Activated naive CD8-positive, alpha-beta T cell treated with anti-CD3 and anti-CD28 coated beads, Interleukin-2, amount 10 ng/mL, durations not matched to agents 7 days and 5 days (primary cell): ENCODE measurements at places on chromosomes 16 and 17. TPM values are rescaled to one million over a fixed set of nuclear protein-coding genes. Genes with fewer than 3 reads are reported as not detected.

TNFRSF17 gene
- not detected for total RNA-seq

- peak; percentile 51 for DNase-seq
- peak overlapping the region; percentile 35 for H3K4me3 ChIP-seq
- no peak overlapping the region for H3K27ac ChIP-seq
- H3K27me3 ChIP-seq = peaks cover 22% of the 10 kb centered on the region
Observed at GRCh38 chr17:6455321-6455705, 11.1 kb downstream of the PIMREG start.

PRAC1 gene
- total RNA-seq = not detected

- no peaks in the 10 kb centered on the region for H3K36me3 ChIP-seq
- H3K4me1 ChIP-seq = peaks cover 8% of the 10 kb centered on the region
- H3K4me3 ChIP-seq = peak overlapping the region; percentile 60
- peaks cover 4% of the 10 kb centered on the region for H3K27me3 ChIP-seq
- DNase-seq = no peak
Observed at GRCh38 chr16:4184038-4184702, 57.7 kb downstream of the SRL start.

SAT2 gene
- 41.2 TPM for total RNA-seq

DNA sequence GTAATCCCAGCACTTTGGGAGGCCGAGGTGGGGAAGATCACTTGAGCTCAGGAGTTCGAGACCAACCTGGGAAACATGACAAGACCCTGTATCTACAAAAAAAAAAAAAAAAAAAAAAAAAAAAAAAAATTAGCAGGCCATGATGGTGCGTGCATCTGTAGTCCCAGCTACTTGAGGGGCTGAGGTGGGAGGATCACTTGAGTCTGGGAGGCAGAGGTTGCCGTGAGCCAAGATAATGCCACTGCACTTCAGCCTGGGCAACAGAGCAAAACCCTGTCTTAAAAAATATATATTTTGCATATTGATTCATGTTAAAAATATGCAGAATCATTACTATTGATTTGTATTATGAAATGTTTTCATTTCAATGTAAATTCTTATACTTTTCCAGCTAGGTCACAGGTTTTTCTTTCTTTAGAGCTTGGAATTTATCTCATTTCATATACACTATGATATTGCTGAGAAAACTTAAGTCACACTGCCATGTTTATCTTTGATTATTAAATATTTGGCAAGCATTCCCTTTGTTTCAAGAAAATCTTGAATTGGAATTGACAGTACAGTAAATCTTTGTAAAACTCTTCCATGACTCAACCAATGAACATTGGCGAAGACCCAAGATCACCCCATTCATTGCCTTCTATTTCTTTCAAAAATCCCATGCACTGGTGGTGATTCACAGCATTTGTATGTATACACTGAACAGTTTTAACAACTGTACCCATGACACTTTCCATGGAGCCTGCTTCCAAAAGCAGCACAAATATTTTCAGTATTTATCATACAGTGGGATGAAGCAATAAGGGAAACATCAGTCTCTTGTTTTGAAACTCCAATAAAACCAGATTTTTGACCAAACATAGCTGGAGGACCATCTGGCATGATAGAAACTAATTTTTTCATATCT, 83.5 kb upstream of the TNRC6A start:
- no peak overlapping the region for H3K27ac ChIP-seq
- H3K36me3 ChIP-seq = no peaks in the 10 kb centered on the region
- H3K27me3 ChIP-seq = peaks cover 7% of the 10 kb centered on the region
- no peaks in the 10 kb centered on the region for H3K4me1 ChIP-seq

DNA sequence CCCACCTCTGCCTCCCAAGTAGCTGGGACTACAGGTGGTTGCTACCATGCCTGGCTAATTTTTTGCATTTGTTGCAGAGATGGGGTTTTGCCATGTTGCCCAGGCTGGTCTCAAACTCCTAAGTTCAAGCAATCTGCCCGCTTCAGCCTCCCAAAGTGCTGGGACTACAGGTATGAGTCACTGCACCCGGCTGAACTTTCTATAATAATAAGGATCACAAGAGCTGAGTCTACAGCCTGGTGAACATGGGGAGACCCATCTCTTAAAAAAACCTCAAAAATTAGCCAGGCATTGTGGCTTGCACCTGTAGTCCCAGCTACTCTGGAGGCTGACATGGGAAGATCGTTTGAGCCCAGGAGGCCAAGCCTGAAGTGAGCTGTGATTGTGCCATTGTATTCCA, 53.5 kb downstream of the WDR59 start:
- peaks cover 16% of the 10 kb centered on the region for H3K36me3 ChIP-seq
- DNase-seq = no peak
- no peak overlapping the region for H3K4me3 ChIP-seq
- no peaks in the 10 kb centered on the region for H3K4me1 ChIP-seq
- no peaks in the 10 kb centered on the region for H3K27me3 ChIP-seq

TSNAXIP1 gene
- total RNA-seq = not detected

GRCh38 chr16:71609066-71609465, 16.9 kb upstream of the MARVELD3 start:
- no peak overlapping the region for H3K4me3 ChIP-seq
- peaks cover 29% of the 10 kb centered on the region for H3K27me3 ChIP-seq
- no peak overlapping the region for H3K27ac ChIP-seq
- H3K4me1 ChIP-seq = peaks cover 3% of the 10 kb centered on the region
- H3K36me3 ChIP-seq = no peaks in the 10 kb centered on the region

FOXN1 gene
- total RNA-seq = not detected

DNA sequence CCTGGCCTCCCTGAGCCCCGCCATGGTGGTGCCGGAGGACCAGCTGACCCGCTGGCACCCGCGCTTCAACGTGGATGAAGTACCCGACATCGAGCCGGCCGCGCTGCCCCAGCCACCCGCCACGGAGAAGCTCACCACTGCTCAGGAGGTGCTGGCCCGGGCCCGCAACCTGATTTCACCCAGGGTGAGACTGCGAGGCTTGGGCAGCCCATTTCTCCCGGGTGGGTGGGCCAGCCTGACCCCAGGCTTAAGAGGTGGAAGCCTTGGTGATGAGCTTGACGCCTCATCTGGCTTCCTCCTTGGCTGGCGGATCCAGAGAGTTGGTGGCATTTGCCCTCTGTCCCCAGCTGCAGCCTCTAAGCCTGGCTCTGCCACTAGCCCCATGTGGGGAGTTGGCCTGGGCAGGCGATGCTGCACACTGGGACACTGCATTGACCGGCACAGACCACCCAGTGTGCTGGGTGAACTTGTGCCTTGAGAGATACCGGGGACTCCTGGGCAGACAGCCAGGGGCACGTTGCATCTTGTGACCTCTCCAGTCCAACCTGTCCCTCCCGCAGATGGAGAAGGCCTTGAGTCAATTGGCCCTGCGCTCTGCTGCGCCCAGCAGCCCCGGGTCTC, 3.0 kb downstream of the CDT1 start:
- no peaks in the 10 kb centered on the region for H3K27me3 ChIP-seq
- no peak for DNase-seq

C16orf89 gene
- total RNA-seq = not detected

GRCh38 chr17:55699181-55699860, 23.3 kb downstream of the TMEM100 start:
- H3K36me3 ChIP-seq = no peaks in the 10 kb centered on the region
- H3K4me1 ChIP-seq = no peaks in the 10 kb centered on the region
- no peak overlapping the region for H3K4me3 ChIP-seq
- no peak for DNase-seq
- peaks cover 9% of the 10 kb centered on the region for H3K27me3 ChIP-seq

KRTAP4-8 gene
- not detected for total RNA-seq

- no peak for DNase-seq
- peaks cover 17% of the 10 kb centered on the region for H3K4me1 ChIP-seq
- peaks cover 2% of the 10 kb centered on the region for H3K27me3 ChIP-seq
- H3K4me3 ChIP-seq = no peak overlapping the region
Observed at GRCh38 chr17:1759529-1759928, 2.3 kb upstream of the SERPINF1 start.

- no peak for DNase-seq
- peak overlapping the region; percentile 47 for H3K4me3 ChIP-seq
- peaks cover 19% of the 10 kb centered on the region for H3K4me1 ChIP-seq
- no peaks in the 10 kb centered on the region for H3K36me3 ChIP-seq
- H3K27ac ChIP-seq = no peak overlapping the region
Observed at GRCh38 chr17:41785091-41785858, 1.2 kb downstream of the JUP start.

DNA sequence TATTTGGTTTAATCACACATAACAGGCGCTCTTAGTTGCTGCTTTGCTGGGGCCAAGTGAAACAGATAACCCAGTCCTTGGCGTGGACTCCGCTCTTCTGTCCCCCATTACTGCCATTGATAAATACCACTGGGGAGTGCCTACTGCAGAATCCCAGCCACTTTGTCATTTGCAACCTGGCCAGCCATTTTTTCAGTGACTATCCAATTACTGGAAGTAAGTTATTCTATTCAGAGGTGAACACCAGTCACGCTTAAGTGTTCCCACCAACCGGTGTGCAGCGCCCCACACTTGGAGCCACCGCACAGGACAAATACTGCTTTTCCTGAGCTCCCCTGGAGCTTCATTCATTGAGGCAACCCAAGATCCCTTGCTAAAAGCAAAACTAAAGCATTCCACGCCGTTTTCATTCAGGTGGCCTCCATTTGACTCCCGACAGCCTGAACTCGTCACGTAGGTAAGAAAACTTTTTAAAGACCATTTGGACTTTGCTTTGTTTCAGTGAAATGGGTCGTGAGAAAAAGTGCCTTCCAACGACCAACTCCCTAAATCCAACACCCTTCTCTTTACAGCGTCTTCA, 1.8 kb downstream of the USP7 start:
- H3K4me1 ChIP-seq = peaks cover 57% of the 10 kb centered on the region
- no peak for DNase-seq
- H3K27me3 ChIP-seq = peaks cover 7% of the 10 kb centered on the region

- H3K4me1 ChIP-seq = no peaks in the 10 kb centered on the region
- no peak overlapping the region for H3K4me3 ChIP-seq
- no peak overlapping the region for H3K27ac ChIP-seq
- peaks cover 2% of the 10 kb centered on the region for H3K36me3 ChIP-seq
Observed at GRCh38 chr17:41824086-41824485, 11.3 kb downstream of the FKBP10 start.

KRTAP9-2 gene
- total RNA-seq = not detected

SLC2A4 gene
- not detected for total RNA-seq

DNA sequence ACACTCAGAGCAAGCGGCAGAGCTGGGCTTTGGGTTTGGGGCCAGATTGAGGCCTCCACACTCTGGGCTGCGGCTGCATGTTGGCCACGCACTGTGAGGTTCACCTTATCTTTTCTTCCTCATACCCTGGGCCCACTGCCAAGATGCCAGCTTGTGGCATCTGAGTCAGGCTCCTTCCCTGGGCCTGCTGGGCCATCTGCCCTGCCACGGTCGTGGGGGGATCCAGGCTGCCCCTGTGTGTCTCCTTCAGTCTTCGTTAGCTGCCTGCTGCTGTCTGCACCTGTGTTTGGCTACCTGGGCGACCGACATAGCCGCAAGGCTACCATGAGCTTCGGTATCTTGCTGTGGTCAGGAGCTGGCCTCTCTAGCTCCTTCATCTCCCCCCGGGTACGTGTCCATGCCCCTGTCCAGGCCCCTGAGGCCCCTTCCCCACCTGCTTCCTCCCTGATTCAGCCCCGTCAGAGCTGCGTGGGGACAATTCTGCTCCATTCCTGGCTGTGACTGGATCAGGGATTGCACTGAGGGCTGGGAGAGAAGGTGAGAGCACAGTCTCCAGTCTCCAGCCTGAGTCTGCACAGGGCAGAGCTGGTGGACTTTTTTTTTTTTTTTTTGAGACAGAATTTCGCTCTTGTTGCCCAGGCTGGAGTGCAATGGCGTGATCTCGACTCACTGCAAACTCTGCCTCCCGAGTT, 11.2 kb downstream of the SPNS3 start:
- H3K4me1 ChIP-seq = peaks cover 6% of the 10 kb centered on the region
- no peak overlapping the region for H3K27ac ChIP-seq
- peaks cover 24% of the 10 kb centered on the region for H3K36me3 ChIP-seq
- H3K27me3 ChIP-seq = no peaks in the 10 kb centered on the region
- H3K4me3 ChIP-seq = no peak overlapping the region

- H3K4me1 ChIP-seq = no peaks in the 10 kb centered on the region
- H3K27me3 ChIP-seq = peaks cover 6% of the 10 kb centered on the region
- H3K36me3 ChIP-seq = no peaks in the 10 kb centered on the region
Observed at GRCh38 chr17:73998653-73999645, 204.5 kb upstream of the RPL38 start.

TTYH2 gene
- total RNA-seq = 11.2 TPM

NUPR1 gene
- total RNA-seq = not detected
